Cardiac muscle cell (in vitro differentiated cells and primary cell): ENCODE measurements at places on chromosomes 7 and 10.

GRCh38 chr10:125396676-125397075 is 236.3 kb upstream of the CTBP2 start:
- no peaks in the 10 kb centered on the region for H3K27me3 ChIP-seq
- no peak overlapping the region for H3K27ac ChIP-seq
- no peaks in the 10 kb centered on the region for H3K36me3 ChIP-seq

GRCh38 chr10:95788830-95789229 is 32.9 kb downstream of the ENTPD1 start:
- H3K36me3 ChIP-seq = no peaks in the 10 kb centered on the region
- no peaks in the 10 kb centered on the region for H3K4me1 ChIP-seq
- no peaks in the 10 kb centered on the region for H3K27me3 ChIP-seq
- no peak for DNase-seq
- H3K4me3 ChIP-seq = no peak overlapping the region

DNA sequence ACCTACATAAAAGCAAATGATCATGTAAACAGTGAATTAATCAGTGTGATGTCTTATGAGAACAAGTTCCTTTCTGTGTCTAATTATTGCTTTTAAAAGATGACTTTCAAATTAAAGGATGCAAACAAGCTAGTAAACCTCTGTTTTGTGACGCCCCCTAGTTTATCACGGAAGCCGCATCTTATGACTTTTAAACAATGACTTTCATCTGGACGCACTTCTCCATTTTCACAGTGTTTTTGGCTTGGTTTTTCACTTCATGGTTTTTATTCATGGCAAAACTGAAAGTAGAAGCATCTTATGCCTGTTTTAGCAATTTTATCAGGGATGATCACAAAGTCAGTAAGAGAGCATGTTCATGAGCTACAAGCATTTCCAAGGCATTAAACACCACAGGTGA is 35.0 kb downstream of the ITGA8 start:
- no peaks in the 10 kb centered on the region for H3K27me3 ChIP-seq
- H3K27ac ChIP-seq = no peak overlapping the region
- H3K36me3 ChIP-seq = no peaks in the 10 kb centered on the region
- no peaks in the 10 kb centered on the region for H3K4me1 ChIP-seq

GRCh38 chr7:150977382-150978125 is 567 bp downstream of the KCNH2 start:
- H3K36me3 ChIP-seq = peaks cover 3% of the 10 kb centered on the region
- peak overlapping the region; percentile 95 for H3K27ac ChIP-seq
- peak overlapping the region; percentile 82 for H3K4me3 ChIP-seq
- H3K27me3 ChIP-seq = no peaks in the 10 kb centered on the region

GRCh38 chr7:159013181-159013690 is 131.4 kb downstream of the VIPR2 start:
- no peak for DNase-seq
- H3K27me3 ChIP-seq = no peaks in the 10 kb centered on the region
- no peak overlapping the region for H3K4me3 ChIP-seq
- H3K4me1 ChIP-seq = peaks cover 9% of the 10 kb centered on the region

- H3K4me3 ChIP-seq = no peak overlapping the region
- no peak for DNase-seq
Observed at GRCh38 chr10:60257767-60258428, 131.8 kb downstream of the ANK3 start.

- H3K27me3 ChIP-seq = peaks cover 96% of the 10 kb centered on the region
- no peak overlapping the region for H3K27ac ChIP-seq
- H3K36me3 ChIP-seq = no peaks in the 10 kb centered on the region
- peak; percentile 48 for DNase-seq
Observed at GRCh38 chr10:100656454-100656853, 88.9 kb upstream of the PAX2 start.

GRCh38 chr10:61751599-61751998 is 88.9 kb downstream of the CABCOCO1 start:
- H3K4me3 ChIP-seq = no peak overlapping the region
- H3K27me3 ChIP-seq = no peaks in the 10 kb centered on the region

- H3K4me1 ChIP-seq = no peaks in the 10 kb centered on the region
- no peak overlapping the region for H3K27ac ChIP-seq
- H3K36me3 ChIP-seq = no peaks in the 10 kb centered on the region
- DNase-seq = peak; percentile 54
Observed at GRCh38 chr7:120273476-120273975, 551 bp downstream of the KCND2 start.

DNA sequence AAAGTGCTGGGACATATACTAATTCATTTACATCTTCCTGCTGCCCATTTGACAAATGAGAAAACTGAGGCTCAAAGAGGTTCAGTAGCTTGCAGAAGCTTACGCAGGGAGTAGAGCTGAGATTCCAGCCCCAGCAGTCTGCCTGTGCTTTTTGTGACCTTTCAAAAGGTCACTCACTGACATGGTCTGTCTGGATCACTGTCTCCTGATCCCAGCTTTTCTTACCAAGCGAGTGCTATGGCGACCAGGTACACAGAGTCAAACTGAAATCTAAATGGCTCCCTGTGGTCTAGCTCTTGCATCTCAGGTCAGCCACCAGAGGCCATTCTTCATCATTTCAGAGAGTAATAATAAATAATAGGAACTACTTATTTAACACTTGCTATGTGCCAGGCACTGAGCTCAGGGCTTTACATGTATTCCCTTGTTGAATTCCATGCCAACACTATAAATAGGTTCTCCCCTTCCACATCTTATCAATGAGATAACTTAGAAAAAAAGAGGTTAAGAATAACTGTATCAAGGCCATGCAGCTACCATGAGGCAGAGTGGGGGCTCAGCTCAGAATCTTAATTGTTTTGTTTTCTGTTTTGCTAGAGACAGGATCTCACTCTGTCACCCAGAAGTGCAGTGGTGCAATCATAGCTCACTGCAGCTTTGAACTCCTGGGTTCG is 381.0 kb downstream of the CALN1 start:
- H3K4me3 ChIP-seq = no peak overlapping the region
- H3K27ac ChIP-seq = no peak overlapping the region
- H3K27me3 ChIP-seq = no peaks in the 10 kb centered on the region
- H3K4me1 ChIP-seq = peaks cover 6% of the 10 kb centered on the region
- no peaks in the 10 kb centered on the region for H3K36me3 ChIP-seq

GRCh38 chr10:58384095-58384494 is 1.1 kb upstream of the TFAM start:
- peaks cover 12% of the 10 kb centered on the region for H3K4me1 ChIP-seq
- H3K4me3 ChIP-seq = peak overlapping the region; percentile 65
- H3K36me3 ChIP-seq = peaks cover 16% of the 10 kb centered on the region
- peak overlapping the region; percentile 88 for H3K27ac ChIP-seq

- no peak overlapping the region for H3K4me3 ChIP-seq
- H3K4me1 ChIP-seq = peaks cover 14% of the 10 kb centered on the region
- no peaks in the 10 kb centered on the region for H3K36me3 ChIP-seq
- no peaks in the 10 kb centered on the region for H3K27me3 ChIP-seq
- peak; percentile 10 for DNase-seq
Observed at GRCh38 chr10:48507933-48508790, 96.7 kb downstream of the ARHGAP22 start.

GRCh38 chr10:72272689-72273409 is 875 bp upstream of the DDIT4 start:
- peaks cover 11% of the 10 kb centered on the region for H3K36me3 ChIP-seq
- H3K4me1 ChIP-seq = peaks cover 31% of the 10 kb centered on the region
- peak overlapping the region; percentile 61 for H3K27ac ChIP-seq
- peak overlapping the region; percentile 93 for H3K4me3 ChIP-seq
